ENCODE measurements at places on chromosomes 6 and 20.

DNA sequence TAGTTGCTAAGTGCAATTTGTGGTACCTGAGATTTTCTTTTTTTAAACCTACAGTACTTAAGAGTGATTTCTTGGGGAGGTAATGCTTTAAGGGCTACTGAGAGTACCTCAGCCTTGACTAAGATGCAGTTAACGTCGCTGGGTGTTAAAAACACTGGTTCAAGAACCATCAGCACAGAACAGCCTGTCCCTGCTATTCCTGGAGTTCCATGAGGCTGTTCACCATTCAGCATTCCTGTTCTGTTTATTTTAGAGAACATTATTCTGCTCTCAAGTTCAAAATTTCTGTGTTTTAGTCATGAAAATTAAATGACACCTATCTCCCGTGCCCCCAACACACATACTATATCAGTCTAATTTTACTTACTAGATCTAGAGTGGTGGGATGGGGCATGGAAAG, 1.7 kb upstream of the PRELID3B start:
- no peak for DNase-seq

DNA sequence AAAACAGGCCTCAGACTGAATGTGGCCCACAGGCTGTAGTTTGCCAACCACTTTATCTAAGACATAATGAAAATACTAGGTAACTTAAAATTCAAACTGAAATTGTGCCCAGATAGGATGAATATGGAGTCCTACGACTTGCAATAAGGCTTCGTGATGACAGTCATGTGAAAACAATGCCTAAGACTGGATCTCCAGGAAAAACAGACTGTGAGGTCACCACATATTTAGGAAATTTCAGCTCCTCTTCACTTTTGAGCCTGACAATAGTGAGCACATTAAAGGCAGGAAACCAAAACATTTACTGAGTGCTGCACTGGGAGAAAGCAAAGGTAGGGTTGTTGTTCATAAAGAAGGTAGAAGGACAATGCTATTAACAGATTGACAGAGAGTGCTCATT, 50.0 kb downstream of the RTN4IP1 start:
- no peak for DNase-seq

- no peak for DNase-seq
These were observed 12.9 kb upstream of the JARID2 start for GRCh38 chr6:15232836-15233510.

- peak; percentile 72 for DNase-seq
These were observed 29.8 kb downstream of the HM13 start for GRCh38 chr20:31543966-31544598.

DNA sequence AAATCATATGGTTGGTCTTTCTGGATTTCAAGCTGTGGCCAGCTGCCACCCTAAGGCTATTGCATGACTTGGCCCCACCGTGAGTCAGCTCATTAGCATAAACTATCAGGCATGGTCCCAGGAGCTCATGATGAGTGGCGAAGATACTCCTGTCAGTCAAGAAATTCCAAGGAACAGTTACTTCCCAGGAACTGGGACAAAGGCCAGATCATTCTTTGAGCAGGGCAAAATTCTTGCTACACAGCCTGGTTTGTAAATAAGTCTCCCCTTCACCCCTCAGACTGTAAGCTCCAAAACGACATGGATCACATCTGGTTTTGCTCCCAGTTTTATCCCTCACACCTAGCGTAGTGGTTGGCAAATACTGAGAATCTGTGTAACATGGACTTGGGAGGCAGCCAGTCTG, 33.0 kb upstream of the KIAA1586 start:
- DNase-seq = peak; percentile 86

- no peak for DNase-seq
These were observed 68.7 kb upstream of the SNX9 start for GRCh38 chr6:157754351-157754750.

DNA sequence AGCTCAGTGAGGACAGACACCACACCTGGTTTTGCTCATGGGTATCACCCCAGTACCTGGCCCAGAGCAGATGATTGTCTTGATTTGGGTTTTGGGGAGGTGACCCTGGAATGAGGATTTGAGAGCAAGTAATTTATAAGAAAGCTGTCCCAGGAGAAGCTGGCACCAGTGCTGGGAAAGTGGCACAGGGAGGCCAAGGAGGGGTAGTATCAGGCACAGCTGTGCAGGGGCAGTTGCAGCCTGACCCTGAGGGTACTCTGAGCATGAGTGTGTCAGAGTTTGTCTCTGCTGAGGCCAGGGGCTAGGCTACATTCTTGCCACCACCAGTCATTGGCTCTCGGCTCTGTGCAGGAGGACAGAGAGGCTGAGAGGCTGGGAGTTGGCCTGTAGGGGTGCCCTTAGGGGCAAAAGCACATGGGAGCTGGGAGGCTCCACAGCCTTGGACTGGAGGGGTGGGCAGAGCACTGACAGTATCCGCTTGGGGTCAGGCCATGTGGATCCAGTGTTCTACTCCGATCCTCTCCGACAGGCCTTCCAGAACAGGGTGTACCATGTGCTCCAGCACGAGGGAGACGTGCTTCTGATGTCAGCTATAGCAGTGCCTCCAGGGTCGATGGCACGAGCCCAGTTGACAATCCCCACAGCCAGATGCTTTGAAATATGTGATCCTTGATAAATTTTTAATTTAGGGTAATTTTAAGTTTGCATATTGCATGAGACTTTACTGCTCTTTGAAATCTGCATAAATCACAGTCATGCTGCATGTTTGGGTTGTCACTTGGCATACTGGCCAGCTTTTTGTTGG, 121.3 kb downstream of the PHACTR3 start:
- no peak for DNase-seq

DNA sequence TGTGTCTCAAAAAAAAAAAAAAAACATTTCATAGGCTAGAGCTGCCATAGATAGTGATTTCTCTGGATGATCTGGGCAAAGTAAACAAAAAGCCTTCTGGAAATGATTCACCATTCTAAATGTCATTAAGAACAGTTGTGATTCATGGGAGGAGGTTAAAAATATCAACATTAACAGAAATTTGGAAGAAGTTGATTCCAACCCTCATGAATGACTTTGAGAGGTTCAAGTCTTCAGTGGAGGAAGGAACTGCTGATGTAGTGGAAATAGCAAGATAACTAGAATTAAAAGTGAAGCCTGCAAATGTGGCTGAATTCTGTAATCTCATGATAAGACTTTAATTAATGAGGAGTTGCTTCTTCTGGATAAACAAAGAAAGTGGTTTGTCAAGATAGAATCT, 26.8 kb upstream of the MMP24 start:
- peak; percentile 71 for DNase-seq

- no peak for DNase-seq
These were observed 60.8 kb upstream of the EDN1 start for GRCh38 chr6:12229332-12229731.

GRCh38 chr6:42038811-42039408, 11.4 kb upstream of the TAF8 start:
- DNase-seq = no peak

- DNase-seq = peak; percentile 51
These were observed 460.1 kb upstream of the MANEA start for GRCh38 chr6:95117236-95117635.

DNA sequence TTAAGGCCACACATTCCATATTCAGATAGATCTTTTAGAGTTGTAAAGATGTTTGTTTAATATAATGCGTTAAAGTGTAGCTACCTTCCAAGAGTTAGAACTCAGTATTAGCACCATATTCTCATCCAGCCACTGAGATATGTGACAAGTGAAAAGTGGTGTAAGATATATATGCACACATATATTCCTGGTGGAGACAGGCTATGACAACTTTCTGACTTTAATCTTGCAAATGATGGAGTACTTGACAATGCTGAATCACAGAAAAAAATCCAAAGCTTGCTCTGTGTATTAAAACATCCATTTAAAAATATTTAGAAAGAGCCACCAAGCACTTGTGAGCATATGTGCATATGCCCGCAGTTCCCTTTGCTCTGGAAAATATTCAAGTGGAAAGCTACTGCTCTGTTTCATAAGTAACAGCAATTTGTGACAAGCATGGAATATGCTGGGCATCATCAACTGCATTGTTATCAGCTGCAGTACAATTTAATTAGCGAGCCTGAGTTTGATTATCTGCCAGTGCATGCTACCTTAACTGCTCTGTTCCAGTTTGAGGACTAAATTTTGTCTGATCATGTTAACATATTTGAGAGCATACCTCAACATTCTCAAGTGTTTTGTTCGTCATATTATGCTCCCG, 64.8 kb downstream of the VIP start:
- no peak for DNase-seq

GRCh38 chr6:163123098-163123497, 291.4 kb upstream of the QKI start:
- no peak for DNase-seq

All from epithelial cell of esophagus (primary cell).